CD4-positive, alpha-beta T cell (primary cell): ENCODE measurements at places on chromosomes 16 and 17. TPM values are rescaled to one million over a fixed set of nuclear protein-coding genes. Genes with fewer than 3 reads are reported as not detected.

DNA sequence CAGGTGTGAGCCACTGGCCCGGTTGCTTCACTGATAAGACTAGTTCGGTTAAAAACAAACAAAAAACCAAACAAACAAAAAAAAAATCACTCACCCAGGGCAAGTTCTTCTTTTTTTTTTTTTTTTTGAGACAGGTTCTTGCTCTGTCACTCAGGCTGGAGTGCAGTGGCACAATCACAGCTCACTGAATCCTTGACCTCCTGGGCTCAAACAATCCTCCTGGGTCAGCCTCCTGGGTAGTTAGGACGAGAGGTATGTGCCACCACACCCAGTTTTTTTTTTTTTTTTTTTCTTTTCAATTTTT is 119.5 kb upstream of the CORO6 start:
- no peak overlapping the region for H3K27ac ChIP-seq
- H3K27me3 ChIP-seq = no peaks in the 10 kb centered on the region
- H3K36me3 ChIP-seq = no peaks in the 10 kb centered on the region
- DNase-seq = no peak
- H3K4me1 ChIP-seq = peaks cover 20% of the 10 kb centered on the region

DNA sequence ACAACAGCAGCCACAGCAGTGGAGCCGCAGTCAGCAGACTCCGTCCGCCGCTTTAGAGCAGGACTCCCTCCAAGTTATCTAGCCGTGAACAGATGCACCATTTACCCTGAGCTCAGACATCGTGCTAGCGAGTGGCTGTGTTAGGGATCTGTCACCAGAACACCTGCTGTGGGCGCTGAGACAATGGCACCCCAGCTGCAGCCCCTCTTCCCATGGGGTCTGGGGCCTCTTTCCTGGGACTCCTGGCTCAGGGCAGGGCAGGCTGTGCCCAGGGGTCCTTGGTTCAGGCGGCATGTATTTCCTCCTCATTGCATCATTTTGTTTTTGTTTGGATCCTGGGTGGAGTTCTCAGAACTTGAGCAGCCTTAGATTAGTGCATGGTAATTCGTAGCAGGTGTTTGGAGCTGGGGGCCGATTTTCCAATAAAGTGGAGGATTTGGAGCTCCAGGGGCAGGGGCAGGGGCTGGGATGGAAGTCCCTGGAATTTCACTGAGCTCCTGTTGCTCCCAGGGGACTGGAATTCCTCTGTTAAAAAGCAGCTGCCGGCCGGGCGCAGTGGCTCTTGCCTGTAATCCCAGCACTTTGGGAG is 23.4 kb downstream of the NMRAL1 start:
- no peaks in the 10 kb centered on the region for H3K4me1 ChIP-seq
- H3K27ac ChIP-seq = no peak overlapping the region
- H3K36me3 ChIP-seq = peaks cover 83% of the 10 kb centered on the region
- H3K27me3 ChIP-seq = no peaks in the 10 kb centered on the region
- no peak for DNase-seq
- no peak overlapping the region for H3K4me3 ChIP-seq

DNA sequence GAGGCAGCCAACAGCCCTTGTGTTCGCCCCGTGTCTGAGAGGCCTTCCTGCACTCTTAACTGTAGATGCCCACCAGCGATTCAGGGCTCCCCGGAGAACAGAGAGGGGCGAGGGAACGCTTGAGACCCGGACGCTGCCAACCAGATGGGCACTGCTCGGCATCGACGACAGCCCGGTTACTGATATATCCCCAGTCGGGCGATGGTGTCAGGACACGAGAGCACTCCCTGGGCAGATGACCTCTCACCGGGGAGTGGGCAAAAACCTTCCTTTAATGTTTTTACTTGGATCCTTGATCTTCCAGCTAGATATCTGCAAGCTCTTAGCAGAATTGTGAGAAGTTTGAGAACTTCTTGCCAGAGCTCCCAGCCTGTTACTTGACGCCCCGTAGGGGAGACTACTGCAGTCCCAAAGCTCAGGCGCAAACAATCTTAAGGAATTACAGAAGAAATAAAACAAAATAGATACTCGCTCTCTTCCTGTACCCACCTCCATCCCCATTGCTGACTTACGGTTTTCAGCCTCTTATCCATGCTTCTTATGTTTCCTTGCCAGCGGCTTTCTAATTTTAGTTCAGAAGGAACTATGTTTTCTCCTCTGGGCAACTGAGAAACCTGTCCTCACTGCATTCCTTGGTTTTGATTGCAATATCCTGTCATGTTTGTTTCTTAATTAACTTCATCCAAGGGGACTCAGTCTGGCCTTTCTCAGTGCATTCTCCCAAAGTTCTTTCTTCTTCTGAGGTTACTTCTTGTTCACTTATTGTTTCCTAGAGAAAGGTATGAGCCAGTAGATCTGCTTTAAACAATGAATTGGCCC is 845 bp downstream of the SP2 start:
- peak overlapping the region; percentile 98 for H3K27ac ChIP-seq
- DNase-seq = no peak
- peak overlapping the region; percentile 96 for H3K4me3 ChIP-seq
- H3K36me3 ChIP-seq = peaks cover 36% of the 10 kb centered on the region
- H3K27me3 ChIP-seq = no peaks in the 10 kb centered on the region
- peaks cover 38% of the 10 kb centered on the region for H3K4me1 ChIP-seq

DNA sequence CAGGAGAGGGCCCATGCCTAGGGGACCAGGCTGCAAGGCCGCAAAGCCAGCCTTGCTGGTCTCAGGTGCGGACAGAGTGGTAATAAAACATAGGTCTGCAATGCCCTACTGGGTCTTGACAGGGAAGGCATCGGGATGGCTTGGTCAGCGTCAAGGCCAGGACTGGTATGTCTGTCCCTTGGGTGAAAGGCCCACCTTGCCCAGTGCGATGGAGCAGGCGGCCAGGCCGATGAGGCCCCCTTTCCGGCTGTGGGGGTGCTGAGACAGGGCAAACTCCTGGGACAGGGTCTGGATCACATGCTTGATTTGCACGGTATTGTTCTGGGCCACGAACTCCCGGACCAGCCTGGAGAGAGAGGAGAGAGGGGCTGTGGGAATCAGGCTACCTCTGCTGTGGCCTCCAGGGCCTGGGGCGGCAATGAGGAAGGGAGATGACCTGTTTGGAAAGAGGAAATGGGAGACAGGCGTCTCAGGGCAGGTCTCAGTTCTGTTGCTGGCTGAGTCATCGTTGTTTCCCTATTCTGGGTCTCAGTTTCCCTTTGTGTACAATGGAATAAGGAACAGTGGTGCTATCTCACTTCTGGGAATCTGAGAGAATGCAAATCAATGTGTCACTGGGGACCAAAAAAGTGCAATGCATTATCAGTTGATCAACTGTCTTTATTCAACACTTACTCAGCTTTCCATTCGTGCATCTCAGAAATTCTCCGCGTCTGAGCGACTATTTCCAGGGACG is 14.8 kb downstream of the VAC14 start:
- no peak overlapping the region for H3K4me3 ChIP-seq
- H3K27ac ChIP-seq = no peak overlapping the region
- DNase-seq = no peak
- H3K27me3 ChIP-seq = no peaks in the 10 kb centered on the region
- peaks cover 2% of the 10 kb centered on the region for H3K4me1 ChIP-seq

DNA sequence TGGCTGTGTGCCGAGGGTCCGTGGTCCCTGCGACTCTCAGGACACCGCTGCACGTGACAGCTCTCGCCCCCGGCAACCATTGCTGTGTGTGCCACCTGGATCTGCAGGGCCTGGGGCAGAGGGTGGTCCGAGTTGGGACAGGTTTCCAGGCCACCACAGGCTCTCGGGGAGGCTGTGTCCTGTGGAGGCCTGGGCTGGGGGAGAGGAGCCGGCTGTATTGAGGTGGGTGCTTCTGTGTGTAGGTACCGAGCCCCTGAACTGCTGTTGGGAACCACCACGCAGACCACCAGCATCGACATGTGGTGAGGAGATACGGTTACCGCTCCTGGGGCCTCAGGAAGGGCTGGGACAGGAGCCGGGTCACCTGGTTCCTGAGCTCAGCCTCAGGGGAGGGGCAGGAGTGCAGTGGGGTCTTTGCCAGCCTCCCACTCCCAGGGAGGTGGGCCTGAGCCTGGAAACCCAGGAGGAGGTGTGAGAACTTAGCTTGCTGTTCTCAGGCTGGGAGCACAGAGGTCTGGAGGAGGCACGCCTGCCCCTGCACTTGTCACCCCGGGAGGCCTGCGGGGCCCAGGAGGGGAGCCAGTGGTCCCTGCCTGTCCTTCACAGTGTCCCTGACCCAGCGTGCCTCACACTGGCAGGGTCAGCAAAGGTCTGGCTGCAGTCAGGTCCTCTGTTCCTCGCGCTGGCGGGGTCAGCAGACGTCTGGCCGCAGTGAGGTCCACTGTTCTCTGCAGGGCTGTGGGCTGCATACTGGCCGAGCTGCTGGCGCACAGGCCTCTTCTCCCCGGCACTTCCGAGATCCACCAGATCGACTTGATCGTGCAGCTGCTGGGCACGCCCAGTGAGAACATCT is 7.3 kb downstream of the SPATA2L start:
- H3K4me3 ChIP-seq = no peak overlapping the region
- H3K36me3 ChIP-seq = peaks cover 38% of the 10 kb centered on the region
- DNase-seq = no peak
- peaks cover 19% of the 10 kb centered on the region for H3K4me1 ChIP-seq
- no peak overlapping the region for H3K27ac ChIP-seq
- no peaks in the 10 kb centered on the region for H3K27me3 ChIP-seq

GRCh38 chr16:3594316-3595109 is 16.9 kb downstream of the SLX4 start:
- no peak for DNase-seq
- H3K27me3 ChIP-seq = no peaks in the 10 kb centered on the region
- no peaks in the 10 kb centered on the region for H3K4me1 ChIP-seq
- H3K4me3 ChIP-seq = no peak overlapping the region

- H3K27me3 ChIP-seq = no peaks in the 10 kb centered on the region
- no peaks in the 10 kb centered on the region for H3K36me3 ChIP-seq
- H3K4me1 ChIP-seq = no peaks in the 10 kb centered on the region
- no peak overlapping the region for H3K4me3 ChIP-seq
These were observed 1.1 kb upstream of the SPEM3 start for GRCh38 chr17:7427549-7427948.

DNA sequence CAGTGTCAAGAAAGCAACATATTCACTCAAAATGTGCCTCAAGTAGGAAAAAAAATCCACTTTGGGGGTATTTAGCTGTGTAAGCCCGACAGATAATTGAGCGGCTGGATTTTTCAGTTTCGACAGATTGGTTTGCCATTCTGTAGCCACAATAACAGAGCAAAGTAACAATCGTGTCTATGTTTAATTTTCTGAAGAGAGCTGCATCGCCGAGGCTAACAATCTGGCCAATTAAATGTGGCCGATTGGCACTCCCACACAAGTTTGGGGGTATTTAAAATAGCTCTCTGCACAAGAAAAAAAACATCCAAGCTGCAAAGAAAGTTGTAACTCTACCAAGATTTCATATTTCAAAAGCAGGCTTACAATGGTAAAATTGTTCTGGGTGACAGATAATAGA is 99.7 kb upstream of the CDH13 start:
- H3K4me1 ChIP-seq = no peaks in the 10 kb centered on the region
- no peak for DNase-seq
- no peaks in the 10 kb centered on the region for H3K27me3 ChIP-seq
- H3K27ac ChIP-seq = no peak overlapping the region
- no peak overlapping the region for H3K4me3 ChIP-seq

GRCh38 chr16:2082171-2082982 is 34.6 kb downstream of the TSC2 start:
- DNase-seq = no peak
- peaks cover 75% of the 10 kb centered on the region for H3K36me3 ChIP-seq
- no peak overlapping the region for H3K4me3 ChIP-seq

DNA sequence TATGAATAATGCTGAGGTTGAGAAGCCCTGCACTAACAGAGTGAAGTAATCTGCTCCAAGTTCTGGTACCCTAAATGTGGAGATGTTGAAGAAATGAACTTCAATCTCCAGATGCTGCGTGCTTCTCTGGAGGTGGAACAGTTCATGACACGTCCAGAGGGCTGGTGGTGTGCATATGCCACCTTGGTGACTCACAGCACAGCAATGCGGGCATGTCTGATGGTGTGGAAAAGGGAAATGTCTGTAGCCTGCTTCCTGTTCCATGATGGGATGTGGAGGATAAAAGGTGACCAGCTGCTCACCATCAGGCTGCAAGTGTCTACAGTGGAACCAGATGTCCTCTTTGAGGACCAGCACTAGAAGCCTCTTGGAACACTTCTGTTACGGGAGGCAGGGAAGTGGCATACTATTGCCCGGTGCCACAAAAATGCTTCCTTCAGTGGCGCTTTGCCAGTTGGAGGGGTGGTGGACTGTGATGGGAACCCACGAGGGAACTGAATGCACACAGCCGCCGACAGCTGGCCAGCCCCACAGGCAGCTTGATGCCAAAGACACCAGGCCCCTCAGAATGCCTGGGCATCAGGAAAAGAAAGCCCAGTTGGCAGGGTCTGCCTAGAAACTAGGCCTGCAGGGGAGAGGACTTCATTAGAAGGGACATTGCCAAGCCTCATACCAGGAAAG is 19.9 kb downstream of the SNX11 start:
- no peak overlapping the region for H3K4me3 ChIP-seq
- peaks cover 23% of the 10 kb centered on the region for H3K36me3 ChIP-seq
- no peak overlapping the region for H3K27ac ChIP-seq
- no peak for DNase-seq

CHAD gene
- total RNA-seq = not detected

PTGES3L gene
- total RNA-seq = 0.20 TPM

GPS2 gene
- total RNA-seq = 140 TPM

ZG16 gene
- total RNA-seq = not detected

C1QTNF1 gene
- not detected for total RNA-seq

MMP28 gene
- 9.9 TPM for total RNA-seq

MOSMO gene
- 2.8 TPM for total RNA-seq

OSGIN1 gene
- 2.1 TPM for total RNA-seq

CPHXL2 gene
- total RNA-seq = not detected
